Cardiac muscle cell (in vitro differentiated cells and primary cell): ENCODE measurements at places on chromosomes 1 and 21.

DNA sequence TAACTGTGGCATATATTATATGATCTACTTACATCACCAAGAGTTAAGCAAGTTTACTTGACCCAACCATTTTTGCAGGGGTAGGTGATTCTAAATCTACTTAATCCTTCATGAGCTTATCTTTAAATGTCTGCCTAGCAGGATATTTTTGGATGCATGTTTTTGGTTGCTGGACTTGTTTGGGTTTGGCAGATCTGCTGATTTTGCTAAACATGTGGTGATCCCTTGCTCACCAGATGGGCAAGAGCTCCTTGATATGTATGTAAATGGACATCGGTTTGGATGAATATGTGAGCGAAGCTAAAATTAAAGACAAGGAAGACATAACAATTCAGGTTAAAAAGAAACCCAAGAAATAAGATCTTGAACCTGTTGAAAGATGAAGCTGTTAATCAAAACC, 36.7 kb downstream of the FMN2 start:
- no peak for DNase-seq

GRCh38 chr1:209607795-209608178, 24.3 kb downstream of the CAMK1G start:
- no peak for DNase-seq

GRCh38 chr21:34878940-34879339, 170.2 kb downstream of the RUNX1 start:
- DNase-seq, result no peak

DNA sequence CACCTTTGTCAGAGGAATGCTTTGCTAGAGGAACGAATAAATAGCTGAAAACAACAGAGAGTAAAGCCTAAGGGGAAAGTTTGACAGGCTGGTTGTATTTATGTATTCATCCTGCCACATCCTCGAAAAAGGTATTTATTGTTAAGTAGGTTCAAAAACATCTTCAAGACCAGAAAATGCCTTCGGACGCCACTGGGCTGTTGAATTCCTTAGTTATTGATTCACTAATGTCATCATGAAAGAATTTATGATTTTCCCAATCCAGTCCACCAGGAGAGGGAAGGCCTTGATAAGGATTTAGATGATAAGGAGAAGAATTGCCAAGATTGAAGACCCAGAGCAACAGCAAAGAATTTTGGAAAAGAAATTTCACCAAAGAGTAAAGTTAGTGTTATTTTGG, 35.2 kb upstream of the MAB21L3 start:
- DNase-seq, result no peak

DNA sequence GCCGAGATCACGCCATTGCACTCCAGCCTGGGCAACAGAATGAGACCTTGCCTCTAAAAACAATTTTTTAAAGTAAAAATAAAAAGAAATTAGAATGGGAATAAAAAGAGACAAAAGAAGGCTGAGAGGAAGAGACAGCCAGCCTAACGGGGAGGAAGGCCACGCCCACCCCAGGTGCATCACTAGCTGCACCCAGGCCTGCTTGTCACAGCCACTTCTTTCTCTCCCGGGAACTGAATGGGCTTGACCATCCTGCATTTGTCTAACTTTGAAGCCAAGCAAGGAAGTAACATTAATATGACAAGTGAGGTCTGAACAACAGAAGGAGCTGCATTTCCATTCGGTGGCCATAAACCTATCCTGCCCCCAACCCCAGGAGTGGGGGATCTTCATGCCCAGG, 20.8 kb upstream of the EFNA1 start:
- no peak for DNase-seq

DNA sequence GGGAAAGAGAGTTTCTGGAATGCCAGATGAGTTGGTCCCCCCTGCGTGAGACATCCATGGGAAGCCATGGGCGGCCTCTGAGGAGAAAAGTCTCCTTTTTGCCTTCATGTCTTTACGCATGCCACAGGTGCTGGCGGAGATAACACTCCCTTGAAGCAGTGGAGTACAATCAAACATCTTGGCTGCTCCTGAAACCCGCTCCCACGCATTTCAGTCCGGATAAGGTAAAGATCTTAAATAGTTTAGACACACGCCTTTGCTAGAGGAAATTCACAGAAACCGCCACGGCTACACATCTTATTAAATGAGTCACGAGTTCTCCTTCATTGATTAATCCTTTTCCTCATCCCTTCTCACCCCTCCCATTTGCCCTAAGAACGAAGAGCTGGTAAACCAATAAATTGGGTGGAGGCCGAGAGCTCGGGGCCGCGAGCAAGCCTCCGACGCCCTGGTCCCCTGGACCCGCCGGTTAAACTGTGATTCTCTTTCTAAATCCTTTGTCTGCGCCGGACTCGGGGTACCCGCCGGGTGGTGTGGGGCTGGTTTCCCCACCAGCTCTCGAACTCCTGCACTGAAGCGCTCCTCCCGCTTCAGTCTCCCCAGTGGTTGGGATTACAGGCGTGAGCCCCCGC, 6.6 kb upstream of the ZNF669 start:
- no peak for DNase-seq

GRCh38 chr1:90834886-90835660, 118.0 kb upstream of the BARHL2 start:
- no peak for DNase-seq

DNA sequence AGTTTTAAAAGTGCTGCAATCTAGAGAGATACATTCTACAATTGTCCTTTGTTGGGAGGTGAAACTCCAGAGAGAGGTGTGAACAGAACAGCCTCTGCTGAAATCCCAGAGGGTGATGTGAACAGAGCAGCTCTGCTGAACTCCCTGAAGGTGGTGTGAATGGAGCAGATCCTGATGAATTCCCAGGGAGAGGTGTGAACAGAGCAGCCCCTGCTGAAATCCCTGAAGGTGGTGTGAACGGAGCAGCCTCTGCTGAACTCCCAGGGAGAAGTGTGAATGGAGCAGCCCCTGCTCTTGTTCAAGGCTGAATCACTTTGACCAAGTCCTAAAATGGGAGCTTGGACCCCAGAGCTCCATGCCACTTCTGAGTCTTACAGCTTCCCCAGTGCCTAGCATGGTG, 94.7 kb downstream of the LACTBL1 start:
- DNase-seq, result no peak

DNA sequence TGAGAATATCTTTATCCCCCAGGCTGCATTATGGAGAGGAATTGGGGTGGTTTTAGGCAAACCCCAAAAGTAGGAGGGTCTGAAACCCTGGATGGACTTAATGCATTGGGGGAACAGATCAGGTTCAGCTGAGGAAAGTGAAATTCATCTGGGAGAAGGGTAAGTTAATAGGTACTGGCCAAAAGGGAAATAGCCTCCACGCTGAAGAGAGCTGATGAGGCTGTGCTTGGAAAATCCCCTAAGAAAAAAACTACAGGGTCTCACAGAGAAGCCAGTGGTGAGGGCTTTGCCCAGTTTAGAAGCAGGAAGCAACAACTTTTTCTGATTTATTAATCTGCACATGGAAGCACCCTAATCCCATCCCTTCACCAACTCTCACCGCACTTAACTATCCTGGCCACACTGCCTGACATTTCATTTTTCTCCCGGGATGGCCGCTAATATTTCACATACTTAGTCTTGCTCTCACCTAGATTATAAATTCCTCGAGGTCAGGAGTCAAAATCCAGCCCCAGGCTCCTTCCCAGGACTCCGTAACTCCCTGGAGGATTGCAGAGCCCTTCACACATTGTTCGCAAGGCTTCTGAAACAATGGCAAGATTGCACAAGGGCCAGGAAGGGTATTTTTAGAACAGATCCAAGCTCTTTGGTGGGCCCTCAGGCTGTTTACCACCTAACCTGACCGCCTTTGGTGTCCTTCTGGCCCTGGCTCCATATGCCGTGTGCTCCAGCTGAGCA, 60.9 kb upstream of the TARBP1 start:
- DNase-seq, result no peak

DNA sequence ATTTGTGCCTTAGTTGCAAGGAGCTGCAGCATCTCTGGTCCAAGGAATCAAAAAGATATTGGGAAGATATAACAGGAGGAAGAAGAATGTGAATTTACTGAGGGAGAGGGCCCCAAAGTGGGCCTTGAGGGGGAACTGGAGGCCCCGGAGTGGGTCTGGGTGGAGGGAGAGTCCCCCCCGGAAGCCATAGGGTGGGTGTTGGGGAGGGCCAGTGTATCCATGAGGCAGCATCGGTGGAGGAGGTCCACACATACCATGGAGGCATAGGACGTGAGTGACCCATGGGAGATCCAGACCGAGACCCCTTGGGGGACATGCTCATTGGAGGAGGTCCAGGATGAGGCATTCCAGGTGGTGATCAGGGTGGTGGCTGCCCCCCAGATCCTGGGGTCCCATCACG, 708 bp upstream of the C1orf167 start:
- DNase-seq, result no peak

- peak; percentile 56 for DNase-seq
Measured at GRCh38 chr1:209769971-209770370, 14.1 kb downstream of the TRAF3IP3 start.

GRCh38 chr1:51331206-51332100, 1.1 kb upstream of the TTC39A start:
- peak; percentile 50 for DNase-seq

GRCh38 chr1:240170266-240170665, 78.6 kb downstream of the FMN2 start:
- DNase-seq, result no peak

GRCh38 chr1:202189001-202189790, 4.4 kb upstream of the LGR6 start:
- DNase-seq, result peak; percentile 88

DNA sequence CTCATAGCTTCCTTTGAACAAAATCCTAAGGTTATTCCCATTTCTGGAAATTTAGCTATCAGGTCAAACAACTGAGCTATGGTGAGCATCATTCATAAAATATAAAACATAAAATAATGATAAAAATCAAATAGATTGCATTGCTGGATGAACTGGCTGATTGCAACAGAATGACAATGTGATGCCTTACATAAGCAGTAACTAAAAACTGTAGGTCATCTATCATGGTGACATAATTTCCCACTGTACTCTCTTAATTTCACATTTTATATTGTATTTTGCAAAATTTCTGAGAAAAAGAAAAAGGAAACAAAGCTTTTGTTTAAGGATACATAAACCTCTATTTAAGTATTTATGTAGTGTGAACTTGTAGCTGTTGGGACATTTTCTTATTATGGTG, 4.6 kb downstream of the PTGER3 start:
- DNase-seq, result no peak

- DNase-seq, result no peak
Measured at GRCh38 chr1:163047951-163048659, 21.1 kb upstream of the RGS4 start.

DNA sequence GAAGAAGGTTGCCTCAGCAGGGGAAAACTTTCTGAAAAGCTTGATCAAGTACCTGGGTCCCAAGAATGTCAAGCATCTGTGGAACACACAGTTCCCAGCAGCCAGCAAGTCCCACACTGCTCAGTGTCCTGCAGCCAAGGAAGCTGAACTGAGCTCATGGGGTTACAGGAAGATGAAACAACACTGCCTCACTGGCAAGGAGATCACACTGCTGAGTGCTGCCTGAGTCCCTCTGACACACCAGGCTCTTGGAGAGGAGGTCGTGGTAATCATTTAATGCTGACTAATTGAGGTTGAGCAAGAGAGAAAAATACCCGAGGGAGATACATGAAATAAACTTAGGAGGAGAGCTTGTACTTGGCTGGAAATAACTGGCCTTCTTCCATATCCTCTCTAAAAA, 75.2 kb downstream of the MPZL1 start:
- peak; percentile 77 for DNase-seq

- DNase-seq, result no peak
Measured at GRCh38 chr1:101205457-101205856, 31.4 kb upstream of the S1PR1 start.

- DNase-seq, result no peak
Measured at GRCh38 chr1:231616667-231617066, 9.9 kb upstream of the DISC1 start.

DNA sequence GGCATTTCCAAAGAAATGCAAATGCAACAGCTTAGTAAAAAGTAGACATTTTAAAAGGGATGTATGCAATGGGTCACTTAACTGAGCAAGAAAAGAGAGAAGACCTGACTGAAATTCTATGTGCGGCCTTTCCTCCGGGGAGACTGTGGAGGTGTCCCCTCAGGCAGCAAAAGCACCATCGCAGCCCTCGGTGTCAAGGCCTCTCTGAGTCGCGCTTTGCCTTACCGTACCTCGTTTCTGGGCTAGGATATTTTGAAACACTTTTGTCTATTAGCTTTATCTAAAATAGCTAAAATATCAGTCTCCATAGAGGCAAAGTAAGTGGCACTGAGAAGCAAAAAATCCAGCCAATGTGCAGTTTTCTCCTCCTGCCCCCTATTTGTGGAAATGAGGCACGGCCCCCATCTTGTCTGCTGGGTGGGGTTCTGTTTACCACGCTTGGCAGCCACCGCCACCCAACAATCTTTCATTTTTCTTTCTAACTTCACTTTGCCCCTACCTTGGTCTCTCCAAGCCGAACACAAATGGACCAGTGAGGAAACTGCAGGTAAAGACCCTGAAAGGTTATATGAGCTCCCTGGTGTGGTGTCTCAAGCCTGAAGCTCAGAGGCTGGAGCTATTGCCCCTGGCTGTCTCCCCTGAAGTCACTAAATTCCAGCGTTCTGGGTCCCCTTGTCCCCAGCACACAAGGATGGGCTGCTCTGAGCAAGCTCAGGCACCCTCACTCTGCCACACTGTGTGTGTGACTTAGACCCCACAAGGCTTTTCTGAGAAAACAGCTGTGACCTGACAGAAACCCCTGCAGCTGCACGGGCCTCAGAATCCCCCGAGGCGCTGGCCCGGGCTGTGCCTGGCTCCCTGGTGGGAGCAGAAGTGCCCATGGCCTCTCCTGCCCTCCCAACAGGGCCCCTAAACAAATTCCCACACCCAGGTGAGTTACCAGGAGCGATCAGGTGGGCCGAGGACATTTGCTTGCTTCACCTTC, 1.6 kb downstream of the CD247 start:
- DNase-seq, result no peak

GRCh38 chr21:41776778-41777177, 9.9 kb upstream of the RIPK4 start:
- DNase-seq, result no peak

GRCh38 chr1:27713869-27714513, 11.8 kb upstream of the FAM76A start:
- no peak for DNase-seq

GRCh38 chr1:87329051-87329525, 408 bp downstream of the LMO4 start:
- peak; percentile 70 for DNase-seq
